Naive thymus-derived CD8-positive, alpha-beta T cell (primary cell): ENCODE measurements at places on chromosomes 11 and 22. TPM values are rescaled to one million over a fixed set of nuclear protein-coding genes. Genes with fewer than 3 reads are reported as not detected.

- DNase-seq: no peak
- H3K27ac ChIP-seq: no peak overlapping the region
- H3K4me1 ChIP-seq: peaks cover 14% of the 10 kb centered on the region
- H3K4me3 ChIP-seq: no peak overlapping the region
- H3K36me3 ChIP-seq: no peaks in the 10 kb centered on the region
Observed at GRCh38 chr11:95702526-95702925, 87.1 kb downstream of the FAM76B start.

DNA sequence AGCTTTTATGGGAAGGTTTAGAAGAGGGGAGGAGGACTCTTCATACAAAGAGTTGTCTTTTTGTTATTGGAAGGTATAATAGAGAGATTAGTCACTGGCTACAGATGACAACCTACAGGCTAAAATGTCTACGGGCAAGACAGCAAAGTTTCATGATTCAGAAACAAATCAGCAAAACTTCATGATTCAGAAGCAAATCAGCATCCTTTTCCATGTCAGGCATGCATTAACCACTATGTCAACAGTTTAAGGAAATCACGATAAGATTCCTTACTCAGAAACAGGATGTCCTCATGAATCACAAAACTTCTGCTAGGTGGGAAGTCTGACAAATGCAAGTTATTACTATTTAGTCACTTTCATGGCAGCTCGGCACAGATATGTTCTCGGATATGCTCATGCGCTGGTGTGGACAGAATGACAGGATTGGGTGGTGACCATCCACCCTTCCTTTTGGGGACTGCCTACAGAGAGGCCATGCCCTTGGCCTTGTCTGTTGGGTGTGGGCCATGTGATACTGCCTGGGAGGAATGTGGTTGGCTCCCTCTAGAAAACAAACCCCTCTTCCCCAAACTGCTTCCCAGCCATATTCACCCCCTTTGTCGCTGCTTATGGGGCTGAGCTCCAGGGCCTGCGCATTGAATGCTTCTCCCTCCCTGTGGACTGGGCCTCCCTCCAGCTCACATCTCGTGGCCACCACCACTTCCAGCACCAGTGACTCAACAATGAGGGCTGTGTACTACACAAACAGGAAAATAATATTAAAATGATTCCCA lies 10.1 kb downstream of the C11orf91 start:
- DNase-seq: no peak
- H3K4me3 ChIP-seq: no peak overlapping the region
- peaks cover 5% of the 10 kb centered on the region for H3K36me3 ChIP-seq

Gene SYNGR1
- 11.4 TPM for total RNA-seq

DNA sequence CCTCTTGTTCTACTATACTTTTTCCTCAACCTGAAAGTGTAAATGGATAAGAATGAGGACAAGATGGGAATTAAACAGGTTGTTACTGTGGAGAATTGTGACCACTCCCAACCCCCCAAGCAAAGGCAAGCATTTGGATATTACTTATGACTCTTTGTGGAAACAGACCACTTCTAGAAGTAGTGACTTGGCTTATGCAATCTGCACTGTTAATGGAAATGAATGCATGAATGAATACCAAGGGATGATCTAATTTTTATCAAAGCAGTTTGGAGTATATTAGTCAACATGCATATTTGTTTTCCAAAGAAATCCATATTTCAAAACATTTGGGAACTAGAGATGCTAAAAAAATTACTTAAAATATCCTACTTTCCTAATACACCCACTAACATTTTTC lies 35.3 kb downstream of the AMOTL1 start:
- no peak overlapping the region for H3K27ac ChIP-seq
- no peaks in the 10 kb centered on the region for H3K36me3 ChIP-seq
- no peaks in the 10 kb centered on the region for H3K4me1 ChIP-seq
- DNase-seq: no peak
- no peak overlapping the region for H3K4me3 ChIP-seq

DNA sequence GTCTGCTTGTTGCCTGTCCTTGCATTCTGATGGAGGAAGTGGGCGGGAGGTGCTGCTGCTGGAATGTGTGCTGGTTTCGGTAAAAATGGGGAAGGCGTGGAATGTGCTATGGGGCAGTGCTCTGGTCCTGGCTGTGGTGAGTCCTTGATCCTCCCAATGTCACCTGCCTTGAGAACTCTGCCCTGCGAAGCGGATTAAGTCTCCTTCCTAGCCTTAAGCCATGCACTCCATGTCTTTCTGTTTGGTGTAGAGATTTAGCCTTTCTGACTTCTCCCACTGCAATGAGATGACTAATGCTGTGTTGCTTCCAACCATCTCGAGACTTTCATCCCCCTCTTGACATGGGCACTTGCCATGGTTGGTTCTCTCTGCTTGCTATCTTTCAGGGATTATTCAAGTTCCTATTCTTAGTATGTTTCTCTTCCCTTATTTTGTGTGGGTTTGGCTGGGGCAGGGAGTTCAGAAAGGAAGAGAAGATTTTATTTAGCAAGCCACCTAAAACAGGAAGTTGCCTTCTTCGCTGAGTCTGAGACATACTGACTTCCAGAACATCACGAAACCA lies 687.9 kb downstream of the NTM start:
- no peak overlapping the region for H3K4me3 ChIP-seq
- DNase-seq: no peak
- H3K27me3 ChIP-seq: no peaks in the 10 kb centered on the region
- no peak overlapping the region for H3K27ac ChIP-seq

DNA sequence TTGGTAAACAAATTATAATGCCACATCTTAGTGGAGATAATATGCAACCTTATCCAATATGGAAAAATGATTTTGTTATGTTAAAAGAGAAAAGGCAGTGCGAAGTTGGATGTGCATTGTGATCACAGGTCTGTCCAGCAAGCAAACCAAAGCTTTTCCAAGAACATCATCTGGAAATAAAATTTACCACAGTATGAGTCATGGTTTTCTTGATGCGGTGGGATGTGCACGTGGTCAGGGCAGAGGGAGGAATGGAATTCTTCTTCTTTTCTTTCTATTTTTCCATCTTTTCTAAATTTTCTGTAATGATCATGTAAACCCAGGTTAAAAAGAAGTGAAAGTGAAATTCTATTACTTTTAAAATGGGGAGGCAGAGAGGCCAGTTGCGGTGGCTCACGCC lies 169.8 kb downstream of the C11orf91 start:
- no peak overlapping the region for H3K4me3 ChIP-seq
- no peak overlapping the region for H3K27ac ChIP-seq
- no peak for DNase-seq
- H3K27me3 ChIP-seq: peaks cover 13% of the 10 kb centered on the region
- no peaks in the 10 kb centered on the region for H3K36me3 ChIP-seq

Gene SNX32
- total RNA-seq: 2.1 TPM

Gene MYRF
- total RNA-seq: 0.47 TPM

DNA sequence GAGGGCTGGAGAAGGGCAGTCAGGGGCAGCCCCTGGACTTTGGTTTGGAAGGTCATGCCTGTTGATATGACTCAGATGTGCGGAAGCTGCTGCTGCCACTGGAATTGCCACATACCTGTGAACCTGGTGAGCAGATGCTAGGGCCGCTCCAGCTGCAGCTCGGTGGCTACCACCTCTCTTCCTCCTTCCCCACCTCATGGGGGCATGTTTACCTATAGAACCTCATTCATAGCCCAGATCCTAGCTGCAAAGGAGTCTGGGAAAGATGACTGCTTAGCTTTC lies 17.5 kb upstream of the TSPAN18 start:
- H3K4me1 ChIP-seq: peaks cover 5% of the 10 kb centered on the region
- H3K27ac ChIP-seq: no peak overlapping the region
- no peak for DNase-seq
- H3K27me3 ChIP-seq: no peaks in the 10 kb centered on the region
- H3K4me3 ChIP-seq: no peak overlapping the region

Gene C11orf65
- total RNA-seq: 0.75 TPM

- peak overlapping the region; percentile 93 for H3K27ac ChIP-seq
- peak; percentile 5 for DNase-seq
- no peaks in the 10 kb centered on the region for H3K27me3 ChIP-seq
- no peaks in the 10 kb centered on the region for H3K36me3 ChIP-seq
Observed at GRCh38 chr11:33040033-33040861, 875 bp downstream of the TCP11L1 start.

DNA sequence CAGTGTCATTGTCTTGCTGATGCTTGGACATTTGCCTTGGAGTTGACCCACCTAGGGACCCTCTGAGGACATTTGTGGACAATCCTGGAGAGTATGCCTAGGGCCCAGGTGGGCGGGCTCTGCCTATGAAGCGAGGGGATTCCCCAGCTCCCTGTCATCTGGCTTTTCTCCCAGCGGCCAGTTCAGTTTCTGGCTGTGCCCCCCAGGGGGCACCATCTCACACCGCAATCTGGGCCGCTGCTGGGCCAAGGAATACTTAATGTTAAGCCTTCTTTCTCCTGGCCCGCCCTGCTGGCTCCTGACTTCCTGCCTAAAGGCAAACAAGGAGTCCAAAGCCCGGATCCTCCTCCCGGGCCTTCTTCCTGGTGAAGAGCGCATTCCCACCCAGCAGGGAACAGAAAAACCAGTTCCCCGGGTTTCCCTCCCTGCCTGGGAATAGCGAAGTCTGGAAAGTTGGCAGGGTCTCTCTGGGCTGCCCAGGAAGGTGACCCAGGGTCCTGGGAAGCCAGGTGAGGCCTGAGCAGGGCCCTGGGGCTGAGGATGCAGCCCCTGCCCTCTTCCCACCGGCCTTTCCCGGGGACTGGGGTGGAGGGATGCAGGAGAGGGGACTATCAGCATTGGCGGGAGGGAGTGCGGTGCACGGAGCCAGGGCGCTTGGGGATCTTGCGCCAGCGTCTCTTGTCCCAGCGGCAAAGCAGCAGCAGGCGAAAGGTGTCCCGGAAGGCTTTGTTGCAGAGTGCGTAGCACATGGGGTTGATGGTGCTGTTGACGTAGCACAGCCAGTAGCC lies 11.9 kb downstream of the CHRM1 start:
- H3K36me3 ChIP-seq: no peaks in the 10 kb centered on the region
- no peak overlapping the region for H3K27ac ChIP-seq
- DNase-seq: no peak
- no peak overlapping the region for H3K4me3 ChIP-seq
- peaks cover 10% of the 10 kb centered on the region for H3K27me3 ChIP-seq
- peaks cover 3% of the 10 kb centered on the region for H3K4me1 ChIP-seq

- no peak overlapping the region for H3K27ac ChIP-seq
- H3K4me1 ChIP-seq: no peaks in the 10 kb centered on the region
- no peaks in the 10 kb centered on the region for H3K36me3 ChIP-seq
- H3K27me3 ChIP-seq: peaks cover 17% of the 10 kb centered on the region
- no peak for DNase-seq
Observed at GRCh38 chr11:43957571-43957970, 15.1 kb downstream of the C11orf96 start.

DNA sequence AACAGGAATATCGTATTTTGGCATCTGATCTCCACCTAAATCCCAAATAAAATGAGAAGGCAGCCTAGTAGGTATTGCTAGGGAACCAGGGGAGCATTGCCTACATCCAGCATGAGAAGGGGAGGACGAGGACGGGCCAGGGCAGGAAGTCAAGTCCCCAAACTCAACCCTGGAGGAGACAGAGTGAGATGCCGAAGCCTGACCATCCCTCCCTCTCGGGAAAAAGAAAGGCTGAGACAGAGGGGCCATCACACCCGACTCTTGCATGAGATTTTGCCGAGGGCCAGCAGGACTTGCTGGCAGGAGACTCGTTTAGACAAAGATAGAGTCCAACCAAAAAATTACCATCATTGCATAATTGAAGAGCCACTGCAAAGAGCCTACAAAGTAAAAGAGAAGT lies 50.2 kb upstream of the SPATA19 start:
- H3K27me3 ChIP-seq: peaks cover 13% of the 10 kb centered on the region
- H3K4me3 ChIP-seq: no peak overlapping the region
- no peak for DNase-seq
- no peak overlapping the region for H3K27ac ChIP-seq
- H3K36me3 ChIP-seq: no peaks in the 10 kb centered on the region
- no peaks in the 10 kb centered on the region for H3K4me1 ChIP-seq

Gene FREY1
- 3.4 TPM for total RNA-seq

- no peak for DNase-seq
- peaks cover 52% of the 10 kb centered on the region for H3K4me1 ChIP-seq
- peak overlapping the region; percentile 50 for H3K4me3 ChIP-seq
- H3K36me3 ChIP-seq: peaks cover 2% of the 10 kb centered on the region
Observed at GRCh38 chr11:63870351-63871140, 31.6 kb downstream of the MARK2 start.

Gene ANKK1
- 4.6 TPM for total RNA-seq

DNA sequence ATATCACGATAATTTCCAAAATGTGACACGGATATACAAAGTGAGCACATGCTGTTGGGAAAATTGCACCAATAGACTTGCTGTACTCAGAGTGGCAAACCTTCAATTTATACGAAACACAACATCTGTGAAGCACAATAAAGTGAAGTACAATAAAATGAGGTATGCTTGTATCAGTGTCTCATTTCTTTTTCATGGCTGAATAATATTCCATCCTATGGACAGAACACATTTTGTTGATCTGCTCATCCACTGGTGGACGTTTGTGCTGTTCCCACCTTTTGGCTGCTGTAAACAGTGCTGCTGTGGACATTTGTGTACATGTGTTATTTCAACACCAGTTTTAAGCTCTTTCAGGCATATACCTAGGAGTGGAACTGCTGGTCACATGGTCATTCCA lies 78.7 kb upstream of the CCND1 start:
- no peak for DNase-seq
- peaks cover 18% of the 10 kb centered on the region for H3K27me3 ChIP-seq
- H3K4me1 ChIP-seq: peaks cover 20% of the 10 kb centered on the region
- H3K36me3 ChIP-seq: peaks cover 20% of the 10 kb centered on the region

DNA sequence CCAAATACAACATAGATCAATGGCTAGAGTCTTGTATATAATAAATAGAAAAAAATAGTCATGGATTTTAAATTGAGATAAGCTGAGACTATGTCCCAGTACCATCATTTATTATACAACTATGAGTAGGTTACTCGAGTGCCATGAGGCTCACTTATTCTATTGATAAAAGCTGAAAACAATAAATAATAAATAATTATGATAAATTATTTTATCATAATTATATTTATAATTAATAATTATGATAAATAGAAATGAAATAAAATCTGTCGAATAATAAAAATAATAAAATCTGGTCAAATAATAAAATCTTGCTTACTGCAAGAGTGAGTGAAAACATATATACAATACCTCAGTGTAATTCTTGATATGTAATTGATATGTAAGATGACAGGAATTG lies 801.4 kb downstream of the FAM181B start:
- no peak for DNase-seq
- no peaks in the 10 kb centered on the region for H3K4me1 ChIP-seq
- H3K36me3 ChIP-seq: no peaks in the 10 kb centered on the region
- no peaks in the 10 kb centered on the region for H3K27me3 ChIP-seq

DNA sequence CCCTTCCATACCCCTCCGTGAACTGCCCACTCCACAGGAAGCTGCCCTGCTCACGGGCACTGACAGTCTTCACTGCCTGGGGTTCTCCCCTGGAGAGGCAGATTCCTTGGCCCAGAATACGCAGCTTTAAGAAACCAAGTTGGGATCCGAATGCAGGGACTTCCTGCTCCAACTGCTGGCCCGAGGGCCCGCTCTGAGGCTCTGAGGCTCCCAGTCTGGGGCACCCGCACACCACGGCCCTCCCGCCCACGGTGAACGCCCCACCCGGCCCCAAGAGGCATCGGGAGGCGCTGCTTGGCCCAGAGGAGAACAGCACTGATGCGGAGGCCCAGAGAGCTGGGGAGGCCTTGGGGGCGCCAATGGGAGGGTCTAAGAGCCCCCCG lies 42.3 kb downstream of the IGF2 start:
- DNase-seq: no peak
- no peak overlapping the region for H3K27ac ChIP-seq
- no peaks in the 10 kb centered on the region for H3K36me3 ChIP-seq
- peaks cover 8% of the 10 kb centered on the region for H3K27me3 ChIP-seq

- no peaks in the 10 kb centered on the region for H3K36me3 ChIP-seq
- H3K27me3 ChIP-seq: peaks cover 12% of the 10 kb centered on the region
- no peak overlapping the region for H3K27ac ChIP-seq
- H3K4me1 ChIP-seq: no peaks in the 10 kb centered on the region
- no peak overlapping the region for H3K4me3 ChIP-seq
- DNase-seq: no peak
Observed at GRCh38 chr11:120306519-120307242, 18.4 kb upstream of the TLCD5 start.

Gene COX8A
- total RNA-seq: 95.2 TPM

Gene VSIG10L2
- total RNA-seq: not detected
